Heart right ventricle (tissue), 16 donors: ENCODE measurements at places on chromosomes 5 and 9. TPM values are rescaled to one million over a fixed set of nuclear protein-coding genes. Genes with fewer than 3 reads are reported as not detected.

DNA sequence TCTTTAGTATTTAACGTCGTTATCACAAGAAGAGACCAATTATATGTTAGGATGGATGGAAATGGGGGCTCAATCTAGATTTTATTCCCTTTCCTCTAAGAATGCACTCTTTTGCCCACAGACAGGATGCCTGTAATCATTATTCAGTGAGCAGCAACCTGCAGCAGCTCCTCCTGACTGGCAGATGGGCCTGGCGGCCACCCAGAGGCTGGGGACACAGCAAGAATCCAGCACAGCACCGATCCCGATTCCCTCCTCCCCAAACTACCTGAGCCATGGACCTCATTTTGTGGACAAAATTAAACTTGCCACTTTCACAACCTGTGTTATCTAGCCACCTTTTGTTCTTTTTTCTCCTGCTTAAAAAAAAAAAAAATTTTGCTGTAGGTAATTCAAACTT lies 101.0 kb downstream of the USP20 start:
- DNase-seq = no peak

- no peak for DNase-seq
Observed at GRCh38 chr5:74261866-74262265, 378.7 kb downstream of the ENC1 start.

GRCh38 chr5:115096034-115096769 lies 73.5 kb downstream of the TRIM36 start:
- DNase-seq = no peak

- no peak for DNase-seq
Observed at GRCh38 chr5:75435096-75435495, 76.3 kb downstream of the CERT1 start.

The KLHL3 gene
- 12.4 TPM for polyA plus RNA-seq

- no peak for DNase-seq
Observed at GRCh38 chr5:109006129-109006528, 258.4 kb downstream of the FER start.

- DNase-seq = no peak
Observed at GRCh38 chr9:87675906-87676515, 49.9 kb upstream of the CTSL start.

GRCh38 chr9:126719618-126720031 lies 85.2 kb upstream of the ZBTB43 start:
- peak; percentile 63 for DNase-seq

DNA sequence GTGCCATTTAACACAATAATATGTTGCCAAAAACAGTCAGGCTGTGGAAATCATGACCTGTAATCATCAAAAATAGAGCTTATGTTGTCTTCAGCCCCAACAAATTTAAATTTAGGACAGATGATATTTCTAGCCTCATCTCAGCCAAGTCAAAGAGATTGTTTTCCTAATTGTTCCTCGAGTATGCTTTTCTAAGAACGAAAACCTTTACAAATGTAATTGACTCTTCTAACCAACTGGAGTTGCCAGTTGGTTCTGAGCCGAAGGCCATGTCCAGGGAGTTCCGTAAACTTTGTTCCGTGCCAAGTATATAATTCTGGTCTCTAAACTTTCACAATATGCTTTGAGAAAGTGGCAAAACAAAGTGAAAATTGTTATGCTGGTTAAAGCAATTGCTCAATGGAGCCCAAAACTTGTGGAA lies 160.8 kb downstream of the CEMIP2 start:
- DNase-seq = no peak

DNA sequence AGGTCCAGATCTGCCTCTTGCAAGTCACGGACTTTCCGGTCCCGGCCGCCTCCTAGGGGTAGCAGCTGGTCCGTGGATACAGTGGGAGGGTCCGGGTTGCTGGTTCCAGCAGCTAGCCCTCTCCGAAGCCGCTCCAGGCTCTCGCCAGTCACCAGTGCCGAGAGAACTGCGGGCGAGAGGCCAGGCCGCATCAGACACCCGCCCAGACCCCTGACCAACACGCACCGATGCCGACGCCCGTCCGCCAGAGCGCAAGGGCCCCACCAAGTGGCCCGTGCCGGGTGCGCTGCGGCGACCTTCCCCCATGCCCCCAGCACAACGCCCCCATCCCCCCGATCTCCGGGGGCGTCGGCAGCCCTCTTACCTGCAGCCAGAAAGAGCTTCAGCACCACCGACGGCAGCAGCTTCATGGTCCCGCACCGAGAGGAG lies 470 bp downstream of the HBEGF start:
- peak; percentile 80 for DNase-seq

DNA sequence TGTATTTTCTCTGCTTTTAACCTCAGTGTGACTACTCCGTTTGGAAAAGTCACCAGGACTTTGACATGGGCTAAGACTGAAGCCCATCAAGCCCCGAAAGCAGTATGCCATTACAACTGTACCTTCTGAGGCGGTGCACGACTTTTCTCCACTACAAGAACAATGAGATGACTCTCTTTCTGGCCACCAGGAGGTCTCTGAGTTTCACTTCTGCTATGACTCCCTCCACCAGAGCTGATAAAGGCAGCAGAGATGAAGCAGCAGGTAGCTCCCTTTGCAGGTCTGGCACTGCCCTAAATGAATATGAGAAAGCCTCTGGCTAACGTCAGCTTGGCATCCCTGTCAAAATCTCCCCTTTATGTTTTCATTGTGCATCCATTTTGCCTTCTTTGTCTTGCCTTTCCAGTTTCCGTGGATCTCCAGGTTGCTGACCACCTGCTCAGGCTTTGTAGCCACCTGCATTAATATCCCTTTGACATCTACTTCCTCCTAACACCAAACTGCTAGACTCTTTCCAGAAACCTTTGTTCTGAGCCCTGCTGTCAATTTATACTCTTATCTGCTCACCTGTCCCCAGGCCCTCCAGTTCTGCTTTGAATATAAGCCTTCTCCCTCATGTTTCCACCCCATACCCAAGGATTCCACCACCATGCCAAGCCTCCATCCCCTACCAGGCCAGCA lies 221.7 kb downstream of the ZNF608 start:
- no peak for DNase-seq

GRCh38 chr5:57436586-57436985 lies 46.0 kb downstream of the ACTBL2 start:
- no peak for DNase-seq

DNA sequence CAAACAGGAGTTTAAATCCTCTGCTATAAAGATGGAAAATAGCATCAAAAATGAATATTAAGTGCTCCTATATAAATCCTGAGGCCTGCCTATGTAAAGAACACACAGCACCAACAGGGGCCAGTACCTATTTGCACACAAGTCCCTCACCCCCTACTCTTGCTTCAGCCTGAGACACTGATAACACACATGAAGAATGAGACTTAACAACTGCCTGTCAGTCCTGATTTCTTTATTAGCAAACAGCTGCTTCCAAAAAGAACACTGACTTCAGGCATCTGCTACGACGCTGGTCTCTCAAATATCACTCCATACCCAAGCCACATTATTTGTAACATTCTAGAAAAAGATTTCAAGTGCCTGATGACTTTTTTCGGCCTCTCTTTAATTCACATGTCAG lies 55.5 kb downstream of the MYO10 start:
- DNase-seq = no peak

DNA sequence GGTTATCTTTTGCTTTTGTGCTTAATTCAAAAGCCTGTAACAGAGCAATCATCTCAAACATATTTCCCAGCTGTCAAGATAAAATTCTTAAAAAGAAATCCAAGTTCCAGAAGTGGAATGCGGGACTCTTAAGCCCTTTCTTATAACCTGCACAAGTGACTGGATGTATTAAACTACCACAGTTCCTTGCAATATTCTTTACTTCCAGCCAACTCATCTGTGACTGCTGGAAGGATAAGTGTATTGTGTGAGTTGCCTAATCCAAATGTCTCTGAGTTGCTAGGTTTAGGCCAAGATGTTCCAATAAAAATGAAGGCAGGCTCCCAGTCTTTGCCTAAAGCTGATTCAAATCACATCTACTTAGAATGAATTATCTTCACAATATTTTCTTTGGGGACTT lies 159.2 kb upstream of the SLC24A2 start:
- DNase-seq = no peak

The SHC3 gene
- 0.68 TPM for polyA plus RNA-seq

DNA sequence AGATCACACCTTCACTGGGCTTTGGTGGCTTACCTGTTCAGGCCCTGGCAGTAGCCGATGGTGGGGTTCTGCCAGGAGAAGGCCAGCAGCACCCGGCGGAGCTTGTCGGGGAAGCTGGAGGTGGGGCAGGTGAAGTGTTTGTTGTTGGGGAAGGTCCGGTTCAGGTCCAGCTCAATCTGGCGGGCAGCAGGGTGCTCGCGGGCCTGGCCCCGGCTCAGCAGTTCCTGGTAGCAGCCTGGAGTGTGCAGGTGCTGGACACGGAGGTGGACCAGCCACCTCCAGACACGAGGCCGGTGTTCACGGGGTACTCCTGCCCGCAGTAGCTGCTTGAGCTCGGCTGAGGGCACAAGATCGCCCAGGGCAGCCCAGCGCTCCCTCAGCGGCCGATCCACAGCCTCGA lies 16.2 kb upstream of the CORO2A start:
- no peak for DNase-seq

DNA sequence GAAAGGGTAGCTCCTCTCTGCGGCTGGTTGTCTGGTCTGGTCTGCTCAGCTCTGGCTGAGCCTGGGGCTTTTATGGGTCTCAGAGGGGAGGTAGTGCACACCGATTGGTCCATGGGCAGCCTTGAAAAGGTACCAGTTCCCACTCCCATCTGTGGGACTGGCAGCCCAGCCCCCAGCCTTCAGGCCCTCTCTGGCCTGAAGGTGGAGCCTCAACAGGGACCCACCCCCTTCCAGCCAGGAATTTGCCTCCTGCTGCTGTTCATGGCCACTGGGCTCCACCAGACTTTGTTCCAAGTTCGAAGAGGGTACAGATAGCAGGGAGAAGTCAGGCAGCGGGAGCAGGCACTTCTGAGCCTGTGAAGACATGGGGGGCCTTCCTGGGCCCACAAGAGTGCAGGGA lies 165.3 kb upstream of the SLC27A6 start:
- DNase-seq = no peak

DNA sequence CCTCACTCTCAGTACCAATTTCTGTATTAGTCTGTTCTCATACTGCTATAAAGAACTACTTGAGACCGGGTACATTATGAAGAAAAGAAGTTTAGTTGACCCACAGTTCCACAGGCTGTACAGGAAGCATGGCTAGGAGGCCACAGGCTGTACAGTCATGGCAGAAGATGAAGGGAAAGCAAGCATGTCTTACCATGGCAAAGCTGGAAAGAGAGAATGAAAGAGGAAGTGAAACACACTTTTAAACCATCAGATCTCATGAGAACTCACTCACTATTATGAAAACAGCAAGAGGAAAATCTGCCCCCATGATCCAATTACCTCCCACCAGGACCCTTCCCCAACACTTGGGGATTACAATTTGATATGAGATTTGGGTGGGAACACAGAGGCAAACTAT lies 698.8 kb downstream of the CDH9 start:
- DNase-seq = no peak

The PLPP7 gene
- 42.6 TPM for polyA plus RNA-seq

DNA sequence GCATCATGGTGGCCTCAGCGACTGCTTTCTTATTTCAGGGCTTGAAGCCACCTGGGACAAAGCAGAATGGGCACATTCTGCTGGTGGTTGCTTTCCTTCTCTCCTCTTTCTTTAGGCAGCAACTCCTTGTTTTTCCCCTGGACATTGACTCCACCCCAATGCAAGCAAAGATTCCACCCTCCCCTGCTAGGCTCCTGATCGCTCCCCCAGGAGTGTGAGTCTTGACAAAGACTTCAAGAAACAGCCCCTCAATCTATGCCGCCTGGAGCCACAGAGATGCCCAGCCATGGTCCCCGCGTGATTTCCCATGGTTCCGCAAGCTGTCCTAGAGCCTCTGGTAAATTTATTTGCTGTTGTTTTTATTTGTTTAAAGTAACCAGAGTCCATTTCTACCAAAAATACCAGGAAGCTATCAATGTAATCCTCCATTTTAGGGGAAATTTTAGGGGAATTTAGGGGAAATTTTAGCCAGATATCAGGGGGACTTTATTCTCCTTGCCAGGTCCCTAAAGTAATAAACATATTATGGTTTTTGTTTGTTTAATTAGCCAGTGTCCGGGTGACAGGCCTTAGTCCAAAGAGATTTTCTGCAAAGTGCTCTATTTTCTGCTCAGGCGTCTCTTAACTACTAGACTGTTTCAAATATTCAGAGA lies 2.3 kb downstream of the KCNMB1 start:
- no peak for DNase-seq

- no peak for DNase-seq
Observed at GRCh38 chr5:178449163-178450070, 140.8 kb downstream of the COL23A1 start.

The SGCD gene
- polyA plus RNA-seq = 19.4 TPM

DNA sequence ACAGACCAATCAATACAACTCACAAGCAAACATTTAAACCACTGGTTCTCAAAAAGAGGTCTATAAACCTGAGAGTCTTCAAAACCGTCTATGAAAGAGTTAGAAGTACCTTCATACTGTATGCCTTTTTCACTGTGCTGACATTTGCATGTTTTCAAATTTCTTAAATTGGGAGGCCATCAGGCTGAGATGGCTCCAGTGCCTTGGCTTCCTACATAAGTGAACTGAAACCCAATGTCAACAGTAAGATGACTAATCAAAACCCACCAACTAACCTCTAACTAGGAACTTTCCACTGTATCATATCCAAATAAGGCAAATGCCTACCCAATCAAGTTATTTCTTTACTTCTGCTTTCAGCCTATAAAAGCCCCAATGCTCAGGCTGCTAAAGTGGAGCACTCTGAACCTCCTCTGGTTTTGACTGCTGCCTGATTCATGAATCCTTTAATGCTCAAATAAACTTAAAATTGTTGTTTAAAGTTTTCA lies 35.1 kb downstream of the FAM13B start:
- no peak for DNase-seq

- DNase-seq = no peak
Observed at GRCh38 chr9:129160712-129161533, 17.1 kb downstream of the IER5L start.

The IFNA21 gene
- polyA plus RNA-seq = not detected

The PCDHGA7 gene
- 0.54 TPM for polyA plus RNA-seq

- DNase-seq = peak; percentile 80
Observed at GRCh38 chr5:53481887-53482716, 1.7 kb downstream of the FST start.

DNA sequence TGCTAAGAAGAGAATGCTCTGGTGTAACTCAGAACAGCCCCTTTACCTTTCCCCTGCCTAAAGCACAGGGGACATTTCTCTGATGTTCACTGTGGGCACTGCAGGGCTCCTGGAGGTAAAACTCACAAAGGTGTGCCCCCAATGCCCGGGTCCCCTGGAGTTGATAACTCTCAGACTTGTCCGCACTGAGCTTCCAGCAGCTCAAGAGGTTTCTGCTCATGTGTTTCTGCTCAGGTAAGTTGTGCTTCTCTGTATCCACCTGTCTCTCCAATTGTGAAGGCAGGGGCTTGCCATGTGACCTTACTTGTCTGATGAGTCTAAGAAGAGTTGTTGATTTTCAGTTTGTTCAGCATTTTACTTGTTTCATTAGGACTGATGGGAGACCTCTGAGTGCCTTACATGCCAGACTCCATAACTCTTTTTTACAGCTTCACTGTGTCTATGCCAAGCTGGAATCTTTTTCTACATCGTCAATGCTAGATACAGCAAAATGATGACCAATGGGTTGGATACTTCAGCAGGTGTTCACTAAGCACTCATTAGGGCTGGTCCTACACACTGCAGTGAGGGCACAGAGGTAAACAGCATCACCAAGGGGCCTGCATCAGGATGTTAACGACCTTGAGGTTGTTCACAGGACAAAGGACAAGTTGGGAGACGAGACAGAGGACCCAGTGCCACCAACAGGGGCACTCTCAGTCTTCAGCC lies 56.4 kb downstream of the MRPL36 start:
- DNase-seq = no peak

- DNase-seq = no peak
Observed at GRCh38 chr5:10708189-10708944, 52.7 kb downstream of the DAP start.

GRCh38 chr9:129174102-129174723 lies 3.8 kb downstream of the IER5L start:
- peak; percentile 93 for DNase-seq
